NCI-H446 (cell line): ENCODE measurements at places on chromosomes 7 and 10.

GRCh38 chr7:152481082-152481481 lies 45.3 kb upstream of the KMT2C start:
- DNase-seq, result no peak

- DNase-seq, result no peak
Measured at GRCh38 chr10:115092555-115093285, 445 bp upstream of the ATRNL1 start.

- DNase-seq, result no peak
Measured at GRCh38 chr7:146094356-146094755, 22.2 kb upstream of the CNTNAP2 start.

- DNase-seq, result peak; percentile 94
Measured at GRCh38 chr10:12387561-12388210, 38.3 kb downstream of the CAMK1D start.

- no peak for DNase-seq
Measured at GRCh38 chr7:51224811-51225595, 91.6 kb downstream of the COBL start.

- no peak for DNase-seq
Measured at GRCh38 chr7:99008921-99009530, 130.7 kb downstream of the TRRAP start.

GRCh38 chr7:101804088-101804963 lies 13.1 kb upstream of the CUX1 start:
- no peak for DNase-seq
